ENCODE measurements at places on chromosomes 2 and 18. TPM values are rescaled to one million over a fixed set of nuclear protein-coding genes. Genes with fewer than 3 reads are reported as not detected.

C2orf72 gene
- 0.17 TPM for total RNA-seq

NT5C1B gene
- total RNA-seq = not detected

SELENOI gene
- 12.6 TPM for total RNA-seq

KLF11 gene
- 3.5 TPM for total RNA-seq

CHPF gene
- total RNA-seq = 94.8 TPM

TRAK2 gene
- 53.4 TPM for total RNA-seq

FAM237A gene
- total RNA-seq = not detected

APLF gene
- total RNA-seq = 5.8 TPM

ZEB2 gene
- total RNA-seq = 79.4 TPM

QPCT gene
- 19.7 TPM for total RNA-seq

RNU2-63P gene
- not detected for total RNA-seq

SULT1C4 gene
- total RNA-seq = not detected

APOB gene
- under 0.01 TPM for total RNA-seq

UGT1A3 gene
- total RNA-seq = not detected

COL6A3 gene
- 2,183 TPM for total RNA-seq

ABCG5 gene
- total RNA-seq = not detected
